T-helper 17 cell (primary cell): ENCODE measurements at places on chromosomes 1 and 21.

- peaks cover 3% of the 10 kb centered on the region for H3K36me3 ChIP-seq
- peaks cover 39% of the 10 kb centered on the region for H3K27me3 ChIP-seq
- H3K4me3 ChIP-seq: no peak overlapping the region
Observed at GRCh38 chr1:209900734-209901133, 37.3 kb upstream of the SYT14 start.

- H3K27me3 ChIP-seq: peaks cover 48% of the 10 kb centered on the region
- no peak overlapping the region for H3K27ac ChIP-seq
- H3K36me3 ChIP-seq: no peaks in the 10 kb centered on the region
- DNase-seq: no peak
Observed at GRCh38 chr1:162011337-162012012, 12.2 kb downstream of the OLFML2B start.

DNA sequence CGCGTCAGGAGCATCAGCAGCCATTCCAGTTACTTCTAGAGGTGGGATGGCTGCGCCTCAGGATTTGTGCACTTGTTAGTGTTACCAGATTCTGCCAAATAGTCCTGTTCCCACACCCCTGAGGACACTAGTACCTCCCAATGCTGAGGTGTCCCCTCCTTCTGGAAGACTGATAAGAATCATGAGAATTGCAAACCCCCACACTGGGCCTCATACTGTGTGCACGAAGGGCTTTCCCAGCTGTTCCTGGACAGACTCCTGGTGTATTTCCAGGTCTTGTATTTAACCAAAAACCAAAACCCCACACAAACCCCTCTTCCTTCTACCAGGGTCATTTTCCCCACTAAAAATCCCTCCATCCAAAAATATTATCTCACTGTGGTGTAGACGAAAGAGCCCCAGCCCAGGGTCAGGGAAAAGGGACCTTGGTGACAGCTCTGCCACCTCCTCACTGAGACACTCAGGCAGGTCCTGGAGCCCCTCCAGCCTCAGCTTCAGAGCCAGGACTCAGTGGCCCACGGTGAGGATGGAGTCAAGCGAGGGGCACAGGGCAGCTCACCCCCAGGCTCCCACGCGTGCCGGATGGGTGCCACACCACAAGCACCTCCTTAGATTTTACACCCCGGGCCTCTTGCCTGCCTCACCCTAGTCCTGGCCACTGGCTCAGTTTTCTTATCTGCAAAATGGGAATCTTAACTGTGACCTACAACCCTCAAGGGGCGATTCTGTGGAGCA, 131.4 kb upstream of the RUNX3 start:
- H3K36me3 ChIP-seq: no peaks in the 10 kb centered on the region
- peak overlapping the region; percentile 32 for H3K27ac ChIP-seq
- peaks cover 2% of the 10 kb centered on the region for H3K4me1 ChIP-seq
- no peak overlapping the region for H3K4me3 ChIP-seq
- no peak for DNase-seq
- peaks cover 14% of the 10 kb centered on the region for H3K27me3 ChIP-seq

DNA sequence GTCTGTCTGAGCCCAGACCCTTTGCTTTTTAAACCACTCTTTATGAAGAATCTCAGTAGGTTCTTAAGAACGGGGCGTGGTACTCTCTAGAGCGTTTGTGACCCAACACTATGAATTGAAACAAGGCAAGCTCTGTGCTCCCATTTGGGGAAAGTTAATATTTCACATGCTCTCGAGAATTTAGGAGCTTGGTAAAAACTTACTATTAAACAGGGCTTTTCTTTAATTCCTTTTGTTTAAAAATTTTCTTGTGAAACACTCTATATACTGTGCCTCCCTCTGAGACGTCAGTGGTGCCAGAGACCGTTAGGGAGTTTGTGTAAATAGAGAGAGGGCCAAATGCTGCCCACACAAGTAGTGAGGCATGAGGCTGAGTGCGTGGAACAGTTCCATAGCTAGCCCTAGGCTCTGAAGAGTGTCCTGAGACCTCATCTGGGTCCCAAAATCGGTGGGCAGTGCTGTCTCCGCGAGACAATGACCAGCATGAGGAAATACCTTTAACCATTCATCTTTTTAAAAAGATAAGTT, 144.7 kb downstream of the ROR1 start:
- no peaks in the 10 kb centered on the region for H3K36me3 ChIP-seq
- H3K27ac ChIP-seq: no peak overlapping the region
- peaks cover 43% of the 10 kb centered on the region for H3K27me3 ChIP-seq
- DNase-seq: no peak
- no peaks in the 10 kb centered on the region for H3K4me1 ChIP-seq

DNA sequence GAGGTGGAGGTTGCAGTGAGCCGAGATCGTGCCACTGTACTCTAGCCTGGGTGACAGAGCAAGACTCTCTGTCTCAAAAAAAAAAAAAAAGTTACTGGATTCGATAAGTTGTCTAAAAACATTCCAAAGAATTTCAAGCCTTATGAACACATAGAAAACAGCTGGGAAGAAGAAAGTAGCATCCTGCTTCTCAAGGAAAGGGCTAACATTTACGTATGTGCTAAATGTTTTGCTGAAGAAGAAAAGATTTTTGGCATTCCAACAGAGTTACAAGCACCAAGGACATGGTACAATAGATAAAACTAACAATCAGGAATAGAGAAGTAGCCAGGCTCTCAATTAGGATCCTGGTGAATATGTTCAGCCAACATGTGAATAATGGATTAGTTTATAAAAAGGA, 69.8 kb downstream of the HFM1 start:
- H3K4me3 ChIP-seq: no peak overlapping the region
- H3K27me3 ChIP-seq: peaks cover 7% of the 10 kb centered on the region
- H3K36me3 ChIP-seq: no peaks in the 10 kb centered on the region
- DNase-seq: no peak
- H3K4me1 ChIP-seq: no peaks in the 10 kb centered on the region

GRCh38 chr1:171625225-171625624, 3.2 kb downstream of the MYOCOS start:
- H3K4me3 ChIP-seq: no peak overlapping the region
- H3K27me3 ChIP-seq: peaks cover 39% of the 10 kb centered on the region
- peaks cover 6% of the 10 kb centered on the region for H3K36me3 ChIP-seq
- no peak overlapping the region for H3K27ac ChIP-seq

DNA sequence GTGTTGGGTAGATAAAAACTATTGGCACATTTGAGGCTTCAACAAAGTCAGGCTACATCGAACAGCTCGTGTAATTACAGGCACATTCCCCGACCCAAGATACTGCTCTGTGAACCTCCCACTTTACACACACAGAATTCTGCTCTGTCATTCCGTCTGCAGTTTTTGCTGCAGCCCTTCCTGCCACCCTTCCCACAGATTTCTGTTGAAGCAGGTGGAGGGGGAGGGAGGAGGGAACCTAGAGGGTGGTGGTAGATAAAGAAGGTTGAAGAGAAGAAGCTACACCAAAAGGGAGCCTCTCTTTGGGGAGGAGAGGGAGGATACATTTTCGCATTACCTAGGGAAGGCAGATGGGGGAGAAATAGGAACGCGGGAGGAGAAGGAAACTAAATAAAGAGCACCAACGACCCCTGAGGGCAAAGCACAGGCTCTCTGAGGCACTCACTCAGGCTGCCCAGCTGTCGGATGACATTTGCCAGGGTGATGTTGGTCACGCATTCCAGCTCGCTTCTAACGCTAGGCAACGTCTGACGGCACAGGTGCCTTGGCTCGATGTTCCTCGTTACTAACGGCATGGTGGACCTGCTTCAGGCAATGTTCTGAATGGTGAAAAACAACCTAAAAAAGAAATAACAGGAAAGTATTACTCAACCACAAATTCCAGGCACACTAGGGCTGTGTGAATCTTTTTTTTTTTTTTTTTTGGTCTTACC, 36.0 kb downstream of the GPR3 start:
- DNase-seq: no peak
- peak overlapping the region; percentile 90 for H3K27ac ChIP-seq
- no peaks in the 10 kb centered on the region for H3K36me3 ChIP-seq
- no peaks in the 10 kb centered on the region for H3K27me3 ChIP-seq
- H3K4me3 ChIP-seq: peak overlapping the region; percentile 85
- peaks cover 46% of the 10 kb centered on the region for H3K4me1 ChIP-seq

DNA sequence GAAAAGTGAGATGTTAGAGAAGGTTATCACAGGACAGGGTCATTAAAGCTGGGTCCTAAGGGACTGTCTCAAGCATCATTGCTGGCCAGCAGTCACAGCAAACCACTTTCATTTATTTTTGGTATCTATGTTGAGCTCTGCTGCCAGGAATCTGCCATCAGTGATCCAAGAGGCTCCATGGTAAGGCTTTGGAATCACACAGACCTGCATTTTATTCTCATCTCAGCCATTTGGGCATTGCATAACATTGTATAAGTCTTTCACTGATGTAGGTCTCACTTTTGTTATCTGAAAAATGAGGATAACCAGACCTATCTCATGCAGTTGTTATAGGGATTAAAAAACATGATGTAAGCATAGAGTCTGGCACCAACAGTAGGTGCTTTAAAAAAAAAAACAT, 77.5 kb downstream of the OMA1 start:
- no peaks in the 10 kb centered on the region for H3K27me3 ChIP-seq
- no peak for DNase-seq
- no peak overlapping the region for H3K4me3 ChIP-seq
- H3K4me1 ChIP-seq: no peaks in the 10 kb centered on the region
- H3K27ac ChIP-seq: no peak overlapping the region
- H3K36me3 ChIP-seq: peaks cover 6% of the 10 kb centered on the region

DNA sequence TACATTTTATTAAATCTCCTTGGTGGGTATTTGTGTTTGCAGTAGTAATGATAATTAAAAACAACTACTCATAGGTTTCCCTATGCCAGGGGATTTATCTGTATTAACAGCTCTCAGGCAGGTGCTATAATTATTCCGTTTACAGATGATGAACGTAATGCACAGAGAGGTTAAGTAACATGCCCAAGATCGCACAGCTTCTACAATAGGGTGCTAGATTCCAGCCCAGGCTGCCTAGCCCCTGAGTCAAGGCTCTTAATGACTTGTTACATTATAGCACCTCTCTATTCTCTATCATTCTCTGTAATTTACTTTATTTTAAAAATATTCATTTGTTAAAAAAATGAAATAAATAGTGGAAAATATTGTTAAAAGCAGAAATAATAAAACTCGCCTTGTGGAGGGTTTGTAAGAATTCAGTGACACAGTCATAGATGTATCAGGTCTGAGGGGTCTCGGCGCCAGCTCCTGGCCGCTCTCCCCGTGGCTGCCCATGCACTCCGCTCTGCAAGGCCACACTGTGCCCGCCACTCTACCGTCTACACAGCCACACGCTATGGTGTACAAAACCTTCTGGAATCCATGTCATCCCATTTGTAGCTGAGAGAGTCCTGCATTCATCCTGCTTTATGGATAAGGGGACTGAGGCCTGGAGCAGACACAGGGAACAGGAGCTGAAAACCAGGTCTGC, 562.2 kb downstream of the MATN1 start:
- H3K4me1 ChIP-seq: peaks cover 3% of the 10 kb centered on the region
- no peak for DNase-seq
- peaks cover 61% of the 10 kb centered on the region for H3K27me3 ChIP-seq
- no peak overlapping the region for H3K27ac ChIP-seq
- H3K36me3 ChIP-seq: peaks cover 2% of the 10 kb centered on the region

- no peaks in the 10 kb centered on the region for H3K4me1 ChIP-seq
- H3K4me3 ChIP-seq: no peak overlapping the region
- peaks cover 22% of the 10 kb centered on the region for H3K27me3 ChIP-seq
- H3K27ac ChIP-seq: no peak overlapping the region
- H3K36me3 ChIP-seq: no peaks in the 10 kb centered on the region
Observed at GRCh38 chr1:55943012-55943411, 636.4 kb downstream of the PLPP3 start.

- H3K27me3 ChIP-seq: no peaks in the 10 kb centered on the region
- H3K27ac ChIP-seq: peak overlapping the region; percentile 57
- H3K4me1 ChIP-seq: peaks cover 28% of the 10 kb centered on the region
- no peak overlapping the region for H3K4me3 ChIP-seq
- H3K36me3 ChIP-seq: peaks cover 7% of the 10 kb centered on the region
Observed at GRCh38 chr1:150072959-150073358, 5.4 kb downstream of the VPS45 start.

- peaks cover 54% of the 10 kb centered on the region for H3K4me1 ChIP-seq
- H3K36me3 ChIP-seq: peaks cover 4% of the 10 kb centered on the region
- H3K4me3 ChIP-seq: peak overlapping the region; percentile 83
- peak overlapping the region; percentile 98 for H3K27ac ChIP-seq
- H3K27me3 ChIP-seq: no peaks in the 10 kb centered on the region
- no peak for DNase-seq
Observed at GRCh38 chr1:206465951-206466350, 4.3 kb upstream of the IKBKE start.

DNA sequence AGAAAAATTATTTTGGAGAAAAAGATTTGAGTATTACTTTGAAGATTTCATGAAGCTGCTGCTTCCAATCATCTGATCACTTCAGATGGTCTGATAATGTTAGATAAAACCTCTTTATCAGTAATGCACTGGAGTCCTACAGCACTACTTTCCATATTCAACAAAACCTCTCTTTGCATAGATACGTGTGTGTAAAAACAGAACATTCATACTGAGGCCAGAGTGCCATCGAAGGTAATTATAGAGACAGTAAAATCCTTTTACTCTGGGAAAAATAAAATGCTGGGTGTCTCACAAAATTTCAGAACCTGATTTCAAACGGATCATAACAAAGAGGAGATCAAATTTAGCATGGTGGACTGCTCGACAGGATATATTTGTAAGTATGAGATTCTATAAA, at the start of gene RGS13:
TSS of gene RGS13 (plus strand) at position 209 of the 400 bp plus-strand sequence. CDS start 8,188 bp downstream, outside the sequence.
- H3K27ac ChIP-seq: no peak within 1 kb of the TSS
- no peaks in the 10 kb centered on the region for H3K36me3 ChIP-seq
- H3K4me1 ChIP-seq: peaks cover 5% of the 10 kb centered on the region
- peaks cover 31% of the 10 kb centered on the region for H3K27me3 ChIP-seq
- no peak for DNase-seq

GRCh38 chr1:174743654-174744561, 255.8 kb upstream of the CACYBP start:
- no peak overlapping the region for H3K4me3 ChIP-seq
- H3K27ac ChIP-seq: no peak overlapping the region
- H3K36me3 ChIP-seq: no peaks in the 10 kb centered on the region
- no peaks in the 10 kb centered on the region for H3K27me3 ChIP-seq
- no peak for DNase-seq
- H3K4me1 ChIP-seq: peaks cover 16% of the 10 kb centered on the region

- no peak overlapping the region for H3K27ac ChIP-seq
- no peak for DNase-seq
- no peaks in the 10 kb centered on the region for H3K36me3 ChIP-seq
- H3K4me3 ChIP-seq: no peak overlapping the region
Observed at GRCh38 chr1:205907794-205908193, 35.5 kb downstream of the SLC26A9 start.
